ENCODE measurements at places on chromosomes 16 and 17. TPM values are rescaled to one million over a fixed set of nuclear protein-coding genes. Genes with fewer than 3 reads are reported as not detected.

Gene KRTAP3-1
- total RNA-seq: not detected

Gene PCTP
- 14.2 TPM for total RNA-seq

Gene GDPD1
- 6.4 TPM for total RNA-seq

Gene AGRP
- not detected for total RNA-seq

Gene WFIKKN2
- 0.07 TPM for total RNA-seq

Gene KRTAP1-1
- not detected for total RNA-seq

Gene SLC13A2
- not detected for total RNA-seq

- peak; percentile 86 for DNase-seq
Observed at GRCh38 chr17:63881935-63882601, at the start of gene GH2. TSS of gene GH2 (minus strand) at chr17:63881944. CDS start at chr17:63881801, 143 bp downstream.

DNA sequence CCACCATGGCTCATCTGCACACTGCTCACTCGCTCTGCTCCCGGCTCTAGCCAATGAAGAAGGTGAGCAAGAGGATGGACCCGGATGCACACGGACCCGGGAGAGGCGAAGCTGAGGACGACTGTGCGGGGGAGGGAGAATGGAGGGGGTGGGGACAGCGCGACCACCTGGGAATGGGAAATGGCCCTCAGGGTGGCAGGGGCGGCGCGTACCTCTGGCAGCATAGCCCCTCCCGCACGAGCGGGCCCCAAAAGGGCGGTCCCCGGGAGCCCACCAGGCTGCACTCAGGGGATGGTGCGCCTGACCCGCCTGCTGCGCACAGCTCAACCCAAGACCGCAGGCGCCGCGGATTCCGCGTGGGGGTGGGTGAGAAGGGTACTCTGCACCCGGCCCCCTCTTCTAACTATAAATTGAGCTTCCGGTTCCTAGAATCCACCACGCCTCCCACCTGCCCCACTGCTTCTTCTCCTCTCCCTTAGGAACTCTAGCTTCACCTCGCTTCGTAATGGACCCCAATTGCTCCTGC is 6.1 kb downstream of the MT1H start:
- peak; percentile 67 for DNase-seq

- peak; percentile 32 for DNase-seq
Observed at GRCh38 chr16:50153596-50154419, 702 bp downstream of the TENT4B start.

- DNase-seq: no peak
Observed at GRCh38 chr17:59520251-59520650, 45.2 kb upstream of the DHX40 start.

- DNase-seq: peak; percentile 47
Observed at GRCh38 chr17:81339191-81339533, 44.1 kb upstream of the SLC38A10 start.

GRCh38 chr17:75228847-75229246 is 23.4 kb downstream of the NUP85 start:
- no peak for DNase-seq

GRCh38 chr17:57880086-57880456 is 30.2 kb upstream of the MRPS23 start:
- DNase-seq: no peak

DNA sequence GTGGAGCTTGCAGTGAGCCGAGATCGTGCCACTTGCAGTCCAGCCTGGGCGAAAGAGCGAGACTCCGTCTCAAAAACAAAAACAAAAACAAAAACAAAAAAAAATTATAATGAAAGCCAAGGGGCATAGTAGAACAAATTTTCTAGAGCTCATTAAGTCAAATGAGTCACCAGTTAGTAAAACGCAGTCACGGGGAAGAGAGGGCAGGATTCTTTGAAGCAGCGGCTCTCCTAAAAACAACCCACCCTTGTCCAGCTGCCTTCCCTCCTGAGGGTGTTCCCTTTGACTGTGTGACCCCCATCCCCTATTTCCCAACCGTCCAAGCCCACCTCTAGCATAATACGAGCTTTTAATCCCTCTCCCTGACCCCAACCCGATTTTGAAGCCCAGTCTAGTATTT is 44.1 kb upstream of the STH start:
- DNase-seq: no peak

GRCh38 chr17:41535764-41536481 is 7.8 kb upstream of the KRT19 start:
- DNase-seq: no peak

Data from WTC11 (cell line).